Activated CD4-positive, alpha-beta T cell treated with anti-CD3 and anti-CD28 coated beads, Interleukin-10, Interleukin-2, amounts not matched to agents 100 ng/mL and 50 ng/mL, durations not matched to agents 16 hours and 8 hours (primary cell): ENCODE measurements at places on chromosomes 16 and 17.

DNA sequence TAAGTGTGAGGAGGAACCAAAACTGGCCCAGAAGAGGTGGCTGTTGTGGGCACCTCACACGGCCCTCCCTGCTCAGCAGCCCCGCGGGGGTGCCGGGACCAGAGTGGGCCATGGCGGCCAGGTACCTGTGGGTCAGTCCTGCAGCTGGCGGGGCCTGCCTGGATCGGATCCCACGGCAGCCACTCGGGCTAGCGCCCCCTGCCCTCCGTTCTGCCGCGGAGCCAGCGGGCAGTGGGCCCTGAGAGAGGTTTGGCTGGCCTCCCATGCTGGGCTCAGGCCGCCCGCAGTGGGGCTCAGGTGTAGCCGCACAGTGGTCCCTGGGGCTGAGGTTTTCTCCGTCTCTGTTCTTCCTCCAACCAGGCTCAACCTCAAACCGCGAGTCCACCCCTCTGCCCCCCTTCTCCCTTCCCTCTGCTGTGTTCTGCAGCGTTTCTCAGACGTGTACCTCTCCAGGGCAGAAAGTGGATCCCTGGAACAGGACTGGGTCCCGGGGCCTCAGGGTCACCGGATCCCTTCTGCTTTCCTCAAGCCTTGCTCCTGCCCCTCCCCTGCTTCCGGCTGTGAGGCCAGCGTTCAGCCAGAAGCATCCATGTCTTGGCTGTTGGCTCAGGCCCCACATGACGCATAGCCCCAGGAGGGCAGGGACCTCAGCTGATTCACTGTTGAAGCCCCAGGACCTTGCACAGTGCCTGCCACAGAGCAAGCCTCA, 28.6 kb upstream of the ITGA3 start:
- peak; percentile 10 for DNase-seq

GRCh38 chr16:81816793-81817210, 37.7 kb downstream of the PLCG2 start:
- DNase-seq, result no peak

GRCh38 chr16:66028510-66029216, 337.8 kb upstream of the CDH5 start:
- DNase-seq, result no peak

DNA sequence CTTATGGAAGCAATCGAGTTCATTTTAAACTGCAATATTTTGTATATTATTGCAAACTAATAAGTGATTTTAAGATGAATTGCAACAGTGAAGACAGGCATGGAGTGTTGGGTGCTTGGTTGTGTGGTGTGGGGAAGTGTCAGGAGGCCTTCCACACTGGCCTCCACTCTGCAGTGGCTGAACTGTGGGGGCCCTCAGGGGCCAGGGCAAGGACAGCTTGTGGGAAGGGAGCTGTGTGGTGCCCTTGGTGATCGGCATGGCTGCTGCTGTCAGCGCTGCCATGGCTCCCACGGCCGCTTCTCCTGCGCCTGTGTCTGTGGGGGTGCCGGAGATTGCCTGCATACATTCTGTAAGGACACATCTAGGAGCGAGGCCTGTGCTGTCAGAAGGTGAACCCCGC, 19.2 kb downstream of the TCF25 start:
- no peak for DNase-seq

DNA sequence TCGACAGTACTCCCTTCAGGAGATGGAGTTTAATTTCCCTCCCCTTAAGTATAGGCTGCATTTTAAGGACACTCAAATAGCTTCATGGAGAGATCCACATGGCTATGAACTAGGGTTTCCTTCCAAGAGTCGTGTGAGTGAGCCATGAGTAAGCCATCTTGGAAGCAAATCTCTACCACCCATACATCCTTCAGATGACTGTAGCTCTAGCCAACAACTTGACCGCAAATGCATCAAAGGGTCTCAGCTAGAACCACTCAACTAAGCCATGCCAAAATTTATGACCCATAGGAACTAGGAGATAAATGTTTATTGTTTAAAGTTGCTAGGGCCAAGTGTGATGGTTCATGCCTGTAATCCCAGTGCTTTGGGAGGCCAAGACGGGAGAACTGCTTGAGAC, 43.4 kb downstream of the METTL16 start:
- no peak for DNase-seq

DNA sequence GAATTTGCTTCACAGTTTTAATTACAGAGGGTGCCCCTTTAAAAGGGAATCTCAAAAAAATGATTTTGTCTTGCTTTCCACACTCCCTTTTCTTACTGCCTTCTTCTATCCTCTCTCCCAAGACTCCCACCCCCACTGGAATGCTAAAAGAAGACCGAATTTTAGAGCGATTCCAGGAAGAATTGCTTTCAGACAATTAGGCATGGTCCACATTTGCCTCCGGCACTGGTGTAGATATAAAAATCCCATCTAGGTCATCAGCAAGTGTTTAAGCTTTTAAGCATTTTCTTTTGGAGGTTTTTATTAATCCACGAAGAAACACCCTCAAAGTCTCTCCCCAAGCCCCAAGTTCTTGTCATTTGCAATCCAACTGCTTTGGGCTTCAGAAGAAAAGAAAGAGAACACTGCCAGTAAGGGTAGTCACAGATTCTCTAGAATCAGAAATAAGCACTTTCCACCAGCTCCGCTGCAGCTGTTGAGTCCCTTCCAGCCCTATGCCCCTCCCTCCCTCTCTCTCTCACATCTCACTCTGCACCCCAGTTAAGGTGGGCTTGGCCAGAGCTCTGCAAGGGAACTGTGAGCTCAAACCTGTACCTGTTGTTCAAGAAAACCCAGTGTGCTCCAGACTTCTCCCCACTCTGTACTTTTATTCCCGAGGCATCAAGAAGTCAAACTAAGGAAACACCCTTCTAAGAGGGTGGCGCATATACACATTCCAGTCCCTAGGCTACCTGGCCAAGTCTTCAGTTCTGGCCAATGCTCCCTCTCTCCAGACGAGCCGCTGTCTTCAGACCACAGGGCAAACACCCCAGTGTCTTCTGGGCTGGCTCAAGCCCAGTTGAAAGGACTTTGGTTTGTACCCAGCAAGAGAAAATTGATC, 170.2 kb downstream of the RGS9 start:
- DNase-seq, result no peak

DNA sequence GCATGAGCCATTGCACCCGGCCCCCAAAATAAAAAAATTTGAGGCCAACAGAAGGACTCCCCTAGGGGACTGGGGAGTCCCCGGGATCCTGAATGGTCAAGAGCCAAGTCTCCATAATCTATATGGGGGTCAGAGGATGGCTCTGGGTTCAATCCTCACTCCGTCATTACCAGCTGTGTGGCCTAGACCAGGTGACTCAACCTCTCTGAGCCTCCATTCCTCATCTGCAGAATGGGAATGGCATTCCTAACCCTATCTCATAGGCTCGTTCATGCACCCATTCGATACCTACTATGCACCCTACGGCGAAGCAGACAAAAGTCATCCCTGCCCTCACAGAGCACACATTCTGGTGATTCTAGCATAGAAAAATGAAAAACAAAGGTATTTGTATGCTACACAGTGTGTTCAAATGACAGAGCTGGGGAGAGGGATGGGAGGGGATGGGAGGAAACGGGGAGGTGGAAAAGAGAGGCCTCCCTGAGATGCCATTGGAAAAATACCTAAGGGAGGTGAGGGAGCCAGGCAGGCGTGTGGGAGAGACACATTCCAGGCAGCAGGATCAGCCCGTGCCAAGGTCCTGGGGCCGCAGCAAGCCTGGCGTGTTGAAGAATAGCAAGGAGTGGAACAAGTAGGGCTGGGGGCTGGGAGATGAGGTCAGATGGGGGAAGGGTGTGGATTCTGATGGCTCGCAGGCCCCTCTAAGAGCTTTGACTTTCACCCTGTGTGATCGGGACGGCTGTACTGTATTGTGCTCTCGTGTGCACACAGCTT, 71.2 kb downstream of the RMI2 start:
- DNase-seq, result no peak

GRCh38 chr17:50062293-50063243, 6.7 kb downstream of the ITGA3 start:
- no peak for DNase-seq

- DNase-seq, result peak; percentile 61
Measured at GRCh38 chr16:84607694-84608093, 10.2 kb downstream of the COTL1 start.

DNA sequence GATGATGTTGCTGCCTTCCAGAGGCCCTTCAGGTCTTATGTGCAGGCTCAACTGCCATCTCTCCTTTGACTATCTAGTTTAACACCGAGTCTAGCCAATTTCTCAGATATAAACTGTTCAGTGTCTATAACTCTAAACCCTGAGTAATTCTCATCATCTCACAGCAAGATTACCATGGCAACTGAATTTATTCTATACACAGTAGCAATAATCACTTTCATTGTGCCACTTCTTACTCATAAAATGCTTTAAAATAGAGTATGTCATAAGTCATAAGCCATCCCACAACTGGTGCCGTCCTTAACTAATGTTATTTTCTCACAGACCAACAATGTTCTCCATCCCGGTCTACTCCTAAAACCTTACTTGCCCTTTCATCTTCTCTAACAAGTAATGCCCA, 45.0 kb downstream of the SYNRG start:
- DNase-seq, result no peak

DNA sequence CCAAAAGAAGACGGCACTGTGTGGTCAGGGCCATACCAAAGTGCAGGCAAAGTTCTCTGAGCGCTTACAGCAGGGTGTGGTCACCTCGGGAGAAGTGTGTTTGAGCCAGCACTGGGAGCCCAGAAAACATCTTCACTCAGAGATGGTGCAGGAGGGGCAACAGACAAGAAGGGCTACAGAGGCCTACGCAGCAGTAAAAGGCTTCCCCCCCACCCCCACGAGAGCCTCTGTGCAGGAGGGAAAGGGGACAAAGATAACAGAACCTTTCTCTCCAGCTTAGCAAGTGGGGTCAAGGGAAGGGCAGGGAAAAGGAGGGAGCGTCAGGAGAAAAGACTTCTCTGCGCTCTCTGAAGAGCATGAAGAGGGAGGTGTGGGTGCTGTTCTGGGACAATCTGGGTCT, 2.8 kb downstream of the VAT1 start:
- no peak for DNase-seq

DNA sequence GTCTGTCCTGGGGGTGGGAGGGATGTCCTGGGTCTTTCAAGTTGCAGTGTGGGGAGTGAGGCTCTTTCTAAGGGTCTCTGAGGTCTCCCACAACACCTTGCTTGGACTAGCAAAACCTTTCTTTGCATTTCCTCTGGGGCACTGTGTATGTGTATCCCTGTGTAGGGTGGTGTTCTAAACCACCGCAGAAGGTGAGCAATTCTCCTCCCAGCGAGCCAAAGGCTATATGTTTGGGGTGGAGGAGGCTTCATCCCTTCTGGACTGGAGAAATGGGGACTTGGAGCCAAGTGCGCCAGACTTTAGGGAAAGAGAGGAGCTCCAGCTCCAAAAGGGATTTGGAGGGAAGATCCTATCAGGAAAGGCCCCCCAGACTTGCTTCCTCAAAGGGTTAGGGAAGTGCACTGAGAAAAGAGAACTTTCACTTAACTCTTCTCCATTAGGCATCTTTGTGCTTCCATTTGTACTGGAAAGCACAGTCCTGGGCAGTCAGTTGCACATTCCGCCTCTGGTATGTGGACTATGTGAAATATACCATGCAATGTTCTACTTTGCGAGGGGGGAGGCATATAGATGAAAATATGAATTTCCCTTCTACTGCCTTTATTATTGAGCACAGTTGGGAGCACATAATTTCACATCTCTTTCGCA, 18.9 kb upstream of the HOXB9 start:
- DNase-seq, result no peak

GRCh38 chr16:54309341-54309740, 22.8 kb upstream of the IRX3 start:
- no peak for DNase-seq

DNA sequence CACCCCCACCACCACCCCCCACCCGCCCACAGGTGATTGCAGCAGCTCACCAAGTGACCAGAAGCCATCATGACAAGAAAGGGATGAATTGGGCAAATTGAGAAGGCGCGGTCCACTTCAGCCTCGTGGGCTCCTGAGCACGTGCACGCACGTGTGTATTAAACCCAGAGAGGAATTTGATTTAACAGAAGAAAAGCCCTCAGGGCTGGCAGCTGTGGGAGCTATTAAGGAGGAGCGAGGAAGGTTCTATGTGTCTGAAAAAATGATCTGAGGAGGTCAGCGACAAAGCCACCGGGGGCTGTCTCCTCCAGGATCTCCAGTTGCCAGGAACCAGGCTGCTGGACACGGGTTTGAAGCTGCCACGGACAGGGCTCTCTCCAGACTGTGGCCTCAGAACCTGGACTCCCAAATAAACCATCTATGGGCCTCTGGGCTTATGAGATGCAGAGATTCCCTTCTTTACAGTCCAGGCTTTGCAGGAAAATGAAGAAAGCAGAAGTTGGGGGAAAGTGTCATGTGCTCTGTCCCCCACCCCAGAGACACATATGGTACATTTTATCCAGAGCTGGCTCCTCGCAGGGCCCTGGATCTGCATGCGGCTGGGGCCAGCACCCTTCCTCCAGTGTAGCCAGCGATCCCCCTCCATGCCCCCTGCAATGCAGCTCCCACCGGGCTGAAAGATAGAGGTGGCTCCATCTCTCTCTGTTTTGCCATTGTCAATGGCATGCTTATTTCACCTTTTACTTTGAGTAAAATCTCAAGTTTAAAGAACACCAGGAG, 219.7 kb upstream of the RPL38 start:
- DNase-seq, result no peak

GRCh38 chr16:80300456-80300855, 240.3 kb upstream of the DYNLRB2 start:
- DNase-seq, result no peak

DNA sequence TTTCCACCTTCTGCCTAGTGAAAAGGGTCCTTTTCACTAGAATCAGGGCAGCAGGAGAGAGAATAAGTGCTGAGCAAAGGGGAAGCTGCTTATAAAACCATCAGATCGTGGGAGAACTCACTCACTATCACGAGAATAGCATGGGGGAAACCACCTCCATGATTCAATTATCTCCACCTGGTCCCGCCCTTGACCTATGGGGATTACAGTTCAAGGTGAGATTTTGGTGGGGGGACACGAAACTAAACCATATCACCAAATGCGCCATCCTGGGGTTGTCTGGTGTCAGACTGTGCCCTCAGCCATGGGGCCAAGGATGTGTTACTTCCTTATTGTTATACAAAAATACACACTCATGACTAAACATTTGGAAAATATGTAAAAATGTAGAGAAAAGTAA, 10.4 kb upstream of the KATNB1 start:
- DNase-seq, result no peak

- no peak for DNase-seq
Measured at GRCh38 chr16:5845046-5845445, 747.5 kb upstream of the EEF2KMT start.

GRCh38 chr16:77840093-77840492, 51.7 kb downstream of the VAT1L start:
- no peak for DNase-seq

- DNase-seq, result no peak
Measured at GRCh38 chr16:84562174-84562815, 55.6 kb downstream of the COTL1 start.
